Activated CD8-positive, alpha-beta memory T cell treated with anti-CD3 and anti-CD28 coated beads for 1 hour (primary cell): ENCODE measurements at places on chromosomes 2 and 18.

- DNase-seq = no peak
These were observed 83.3 kb downstream of the CCBE1 start for GRCh38 chr18:59613903-59614302.

DNA sequence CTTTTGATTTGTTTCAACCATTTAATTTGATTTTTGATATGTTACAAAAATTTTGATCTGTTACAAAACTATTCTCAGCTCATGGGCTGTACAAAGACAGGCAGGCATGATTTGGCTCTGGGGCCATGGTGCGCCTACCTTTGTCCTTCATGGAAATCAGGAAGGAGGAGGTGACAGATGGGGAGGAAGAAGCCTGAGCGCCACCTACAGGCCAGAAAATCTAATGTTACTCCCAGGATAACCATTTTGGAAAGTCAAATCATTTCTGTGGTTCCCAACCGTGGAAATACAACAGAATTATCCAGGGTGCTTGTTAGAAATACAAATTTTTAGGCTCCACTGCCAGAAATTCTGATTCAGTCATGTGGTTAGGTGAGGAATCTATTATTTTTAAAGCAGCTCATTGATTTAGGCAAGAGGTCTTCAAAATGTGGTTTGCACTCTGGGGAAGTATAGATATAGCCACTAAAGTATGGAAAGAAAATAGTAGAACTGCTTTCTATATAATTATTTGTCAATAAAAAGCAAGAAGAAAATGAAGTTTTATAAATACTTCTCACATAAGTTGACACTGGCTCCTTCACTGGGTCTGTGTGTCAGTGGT, 93.9 kb downstream of the EVA1A start:
- no peak for DNase-seq

DNA sequence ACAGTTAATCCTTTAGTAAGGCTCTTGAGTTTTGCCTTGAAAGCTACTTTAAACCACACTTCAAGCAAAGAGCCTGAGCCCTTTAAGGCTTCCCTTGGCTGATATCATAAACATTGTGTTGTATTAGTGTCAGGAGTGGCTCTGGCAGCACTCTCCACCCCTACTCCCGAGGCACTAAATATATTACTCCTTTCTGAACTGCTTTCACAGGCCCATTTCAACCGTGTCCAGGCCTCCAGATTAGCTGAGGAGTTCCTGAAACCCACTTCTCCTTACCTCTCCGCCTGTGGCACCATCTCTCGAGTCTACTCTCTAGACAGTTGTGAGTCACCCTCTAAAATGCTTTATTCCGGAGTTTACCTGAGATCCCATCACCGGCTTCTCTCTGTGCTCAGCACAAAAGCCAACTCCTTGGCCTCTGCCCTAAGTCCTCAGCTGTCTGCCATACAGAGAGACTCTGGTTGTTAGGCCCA, 14.4 kb upstream of the STON1 start:
- DNase-seq = no peak

- DNase-seq = no peak
These were observed 21.1 kb downstream of the TET3 start for GRCh38 chr2:74005786-74006185.

- DNase-seq = no peak
These were observed 177.5 kb upstream of the ETAA1 start for GRCh38 chr2:67219651-67220050.

DNA sequence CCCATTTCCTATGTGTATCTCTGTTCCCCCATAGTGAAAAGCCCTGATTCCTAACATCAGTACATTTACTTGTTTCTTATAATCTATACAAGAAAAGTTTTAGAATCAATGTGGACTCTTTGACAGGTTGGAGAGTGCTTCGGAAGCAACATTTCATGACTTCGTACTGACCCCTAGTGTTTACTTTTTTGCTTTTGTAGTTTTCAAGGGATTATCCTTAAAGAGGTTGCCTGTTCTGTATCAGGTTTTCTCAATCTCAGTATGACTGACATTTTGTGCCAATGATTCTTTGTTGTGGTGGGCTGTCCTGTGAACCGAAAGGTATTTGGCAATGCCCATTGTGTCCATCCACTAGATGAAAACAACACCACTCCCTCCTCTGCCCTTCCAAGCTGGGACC, 43.3 kb upstream of the SERPINB2 start:
- DNase-seq = no peak

DNA sequence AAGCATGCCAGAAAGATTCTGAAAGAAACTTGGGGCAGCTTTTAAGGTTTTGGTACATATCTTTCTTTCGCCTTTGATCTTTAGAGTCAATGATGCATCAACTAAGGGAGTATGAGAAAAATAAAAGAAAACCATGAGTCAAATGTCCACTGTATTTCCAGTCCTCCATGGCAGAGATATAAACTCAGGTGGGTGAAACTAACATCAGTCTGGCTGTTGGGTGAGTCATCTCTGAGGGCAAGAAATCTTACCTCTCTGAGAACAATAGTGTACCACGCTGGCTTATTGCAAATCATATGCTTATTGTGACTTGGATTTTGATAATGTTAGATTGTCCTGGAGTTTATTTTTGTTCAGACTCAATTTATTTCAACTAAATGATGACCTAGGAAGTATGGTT, 521.0 kb downstream of the PLCL1 start:
- no peak for DNase-seq

DNA sequence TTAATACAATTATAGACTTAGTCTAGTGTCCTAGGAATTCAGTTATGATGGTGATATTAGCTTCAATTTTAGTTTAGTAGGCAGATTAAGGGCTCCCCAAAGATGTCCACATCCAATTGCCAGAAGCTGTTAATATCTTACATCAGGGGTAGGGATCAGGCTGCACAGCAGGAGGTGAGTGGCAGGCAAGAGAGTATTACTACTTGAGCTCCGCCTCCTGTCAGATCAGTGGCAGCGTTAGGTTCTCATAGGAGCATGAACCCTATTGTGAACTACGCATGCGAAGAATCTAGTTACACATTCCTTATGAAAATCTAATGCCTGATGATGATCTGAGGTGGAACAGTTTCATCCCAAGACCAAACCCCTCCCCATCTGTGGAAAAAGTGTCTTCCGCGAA, 54.9 kb downstream of the NYAP2 start:
- DNase-seq = no peak

- DNase-seq = no peak
These were observed 3.2 kb downstream of the HOXD9 start for GRCh38 chr2:176125772-176126054.

GRCh38 chr2:174341293-174341994, 6.7 kb downstream of the SP9 start:
- peak; percentile 80 for DNase-seq

GRCh38 chr2:121211251-121211650, 73.8 kb downstream of the TFCP2L1 start:
- DNase-seq = no peak

- DNase-seq = no peak
These were observed 200.6 kb downstream of the DPP10 start for GRCh38 chr2:114642988-114643553.

DNA sequence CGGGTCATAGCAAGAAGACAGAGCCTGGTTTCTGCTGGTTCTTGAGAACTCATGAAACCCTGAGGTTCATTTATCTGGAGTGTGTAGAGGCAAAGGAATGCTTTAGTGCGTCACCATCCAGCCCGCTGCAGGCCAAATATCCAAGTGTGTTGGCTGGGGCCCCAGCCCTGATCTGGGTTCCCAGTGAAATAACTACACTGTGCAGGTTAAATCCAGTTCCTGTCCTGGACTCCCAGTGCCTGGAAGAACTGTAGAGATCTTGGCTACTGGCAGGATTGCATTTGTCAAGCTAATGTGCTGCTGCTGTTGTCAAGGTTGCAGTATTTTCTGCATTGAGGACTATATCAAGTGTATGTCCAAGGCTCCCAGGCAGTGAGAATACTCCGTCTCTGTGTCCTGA, 89.9 kb downstream of the MAPK4 start:
- DNase-seq = no peak

DNA sequence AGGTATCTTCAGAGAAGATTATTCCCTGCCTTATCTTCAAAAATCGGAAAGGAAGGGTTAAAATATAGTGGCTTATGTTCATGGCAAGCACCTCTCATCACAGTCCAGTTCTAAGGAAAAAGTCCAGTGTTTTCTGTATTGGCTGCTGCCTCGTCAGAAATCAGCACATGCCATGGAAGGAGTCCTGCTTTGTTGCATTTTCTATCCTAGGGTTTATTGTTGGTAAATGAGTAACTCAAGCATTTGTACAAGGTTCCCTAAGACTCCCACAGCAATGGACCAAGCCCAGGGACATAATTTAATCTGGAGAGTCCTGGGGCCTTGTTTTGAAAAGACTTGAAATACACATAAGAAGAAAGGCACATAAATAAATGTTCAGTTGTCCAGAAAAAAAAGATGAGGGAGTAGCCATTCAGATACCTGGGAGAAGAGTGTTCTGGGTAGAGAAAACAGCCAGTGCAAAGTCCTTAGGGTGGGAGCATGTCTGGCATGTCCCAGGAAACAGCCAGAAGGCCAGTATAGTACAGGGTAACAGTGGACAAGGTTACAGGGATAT, 26.4 kb downstream of the NBEAL1 start:
- no peak for DNase-seq

DNA sequence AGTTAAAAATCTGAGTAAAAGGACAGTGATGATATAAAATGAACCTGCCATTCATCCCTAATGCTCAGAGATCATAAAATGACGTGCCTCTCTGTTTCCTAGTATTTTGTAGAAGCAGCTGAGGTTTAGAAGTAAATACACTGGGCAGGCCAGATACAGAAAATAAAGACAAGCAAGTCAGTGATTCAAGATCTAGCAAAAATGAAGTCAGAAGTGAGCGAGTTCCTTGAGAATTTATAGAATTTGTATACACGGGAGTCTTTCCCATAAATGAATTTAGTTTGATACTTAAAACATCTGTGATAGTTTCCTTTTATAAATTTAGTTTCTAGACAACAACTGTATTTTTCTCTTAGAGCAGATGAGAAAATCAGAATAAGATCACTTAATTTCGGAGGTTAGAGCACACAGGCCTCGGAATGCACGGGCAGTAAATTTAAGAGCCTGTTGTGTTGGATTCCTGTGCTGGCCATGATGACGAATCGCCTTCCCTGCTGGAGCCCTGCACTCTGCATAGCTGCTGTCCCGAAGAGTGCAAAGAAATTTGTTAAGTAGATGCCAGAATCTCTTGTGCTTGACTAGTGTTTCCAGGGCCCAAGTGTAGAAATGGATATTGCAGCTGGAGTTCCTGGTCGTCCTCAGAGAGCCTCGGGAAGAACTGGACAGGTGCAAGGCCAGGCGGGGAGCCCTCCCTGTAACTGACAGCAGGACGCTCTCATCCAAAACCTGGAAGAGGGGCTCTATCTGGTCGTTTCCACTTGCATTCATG, 83.7 kb upstream of the RBM44 start:
- DNase-seq = no peak

GRCh38 chr2:107711941-107712340, 114.8 kb upstream of the RGPD4 start:
- no peak for DNase-seq

DNA sequence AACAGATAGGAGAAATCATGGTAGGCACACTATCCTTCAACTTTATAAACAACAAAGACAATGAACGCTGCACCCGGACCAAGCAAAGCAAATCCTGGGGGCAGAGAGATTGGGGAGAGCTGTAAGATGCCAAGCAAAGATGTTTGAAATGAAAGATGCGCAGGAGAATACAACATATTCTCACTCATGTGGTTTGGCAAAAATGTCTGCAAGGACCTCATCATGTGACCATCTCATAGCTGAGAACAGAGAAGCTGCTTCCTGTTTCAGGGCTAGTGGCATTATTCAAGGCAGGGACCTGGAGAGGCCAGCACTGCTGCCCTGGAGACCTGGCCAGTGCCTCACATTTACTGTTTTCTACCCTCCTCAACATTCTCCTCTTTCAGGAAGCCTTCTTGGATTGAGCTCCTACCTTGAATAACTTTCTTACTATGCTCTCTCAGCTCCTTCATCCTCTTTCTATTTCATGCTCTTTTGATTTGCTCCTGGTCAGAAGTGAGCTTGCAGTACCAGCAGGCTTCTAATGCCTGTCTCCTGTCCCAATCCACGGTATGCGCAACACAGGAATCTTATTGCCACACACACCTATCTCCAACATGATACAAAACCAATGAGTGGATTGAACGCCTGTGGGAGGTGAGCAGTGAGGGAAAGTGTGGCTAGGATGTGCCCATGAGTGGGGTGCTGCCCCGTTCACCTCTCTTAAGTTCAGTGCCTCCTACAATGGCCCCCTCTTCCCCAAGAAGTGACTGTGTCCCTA, 133.0 kb downstream of the CELF4 start:
- no peak for DNase-seq

GRCh38 chr2:187383043-187383800, 64.8 kb downstream of the CALCRL start:
- DNase-seq = no peak

DNA sequence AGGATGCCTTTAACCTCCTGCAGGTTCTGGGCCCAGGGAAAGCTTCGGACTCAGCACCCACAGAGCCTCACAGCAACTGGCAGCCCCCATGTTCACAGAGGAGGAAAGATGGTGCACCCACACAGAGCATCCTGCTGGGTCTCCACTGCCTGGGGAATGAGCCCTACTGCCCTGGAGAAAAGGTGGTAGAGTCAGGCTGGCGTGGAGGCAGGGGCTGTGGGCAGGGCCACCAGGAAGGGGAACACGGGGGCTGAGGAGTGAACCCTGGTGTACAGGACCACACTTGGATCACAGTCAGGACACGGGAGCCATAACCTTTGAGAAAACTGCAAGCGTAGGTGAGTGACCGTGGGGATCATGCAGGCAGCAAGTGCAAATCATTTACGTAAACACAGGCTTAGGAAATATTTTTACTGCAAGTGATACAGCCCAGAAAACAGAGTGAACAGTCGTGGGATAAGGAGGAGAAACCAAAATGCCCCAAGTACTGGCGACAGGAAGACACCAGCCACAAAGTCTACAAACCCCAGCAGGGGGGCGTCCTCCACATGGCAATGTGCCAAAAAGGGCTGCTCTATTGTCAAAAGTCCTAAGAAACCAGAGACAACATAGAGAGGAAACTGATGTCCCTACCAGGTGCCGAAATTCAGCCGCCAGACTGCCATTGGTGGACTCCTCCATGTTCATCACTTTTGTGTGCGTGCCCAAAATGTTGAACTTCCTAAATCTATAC, 27.6 kb downstream of the STAT1 start:
- no peak for DNase-seq
